ENCODE measurements at places on chromosomes 3 and 15.

DNA sequence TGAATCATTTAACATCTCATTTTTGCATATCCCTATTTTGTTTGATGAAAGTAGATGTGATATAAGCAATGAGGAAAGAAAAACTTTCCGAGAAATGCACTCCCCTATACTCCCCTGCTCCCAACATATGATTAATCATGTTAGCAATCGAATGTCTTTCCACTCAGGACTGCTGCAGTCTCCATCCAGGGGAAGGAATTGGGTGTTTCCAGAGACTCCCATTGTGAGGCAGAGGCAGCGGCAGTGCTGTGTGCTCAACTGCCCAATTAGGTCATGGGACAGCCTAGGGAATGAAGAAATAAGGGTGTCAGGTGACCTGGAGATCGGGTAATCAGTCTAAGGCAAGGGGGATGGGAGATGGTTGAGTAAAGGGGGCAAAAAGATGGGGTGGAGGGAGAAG lies 268.6 kb upstream of the MEIS2 start:
- DNase-seq: no peak

DNA sequence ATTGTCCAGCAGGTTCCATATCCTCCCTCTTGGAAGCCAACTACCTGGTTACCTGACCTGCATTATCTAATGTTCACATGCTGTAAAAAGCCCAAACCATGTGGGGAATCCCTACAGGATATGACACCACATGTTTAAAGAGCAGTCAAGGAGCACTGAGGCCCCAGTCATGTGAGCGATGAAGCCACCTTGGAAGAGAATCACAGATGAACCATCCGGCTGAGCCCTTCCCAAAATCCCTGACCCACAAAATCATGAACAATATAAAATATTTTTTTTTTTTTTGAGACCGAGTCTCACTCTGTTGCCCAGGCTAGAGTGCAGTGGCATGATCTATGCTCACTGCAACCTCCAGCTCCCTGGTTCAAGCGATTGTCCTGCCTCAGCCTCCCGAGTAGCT lies 10.6 kb upstream of the ANKDD1A start:
- DNase-seq: no peak

DNA sequence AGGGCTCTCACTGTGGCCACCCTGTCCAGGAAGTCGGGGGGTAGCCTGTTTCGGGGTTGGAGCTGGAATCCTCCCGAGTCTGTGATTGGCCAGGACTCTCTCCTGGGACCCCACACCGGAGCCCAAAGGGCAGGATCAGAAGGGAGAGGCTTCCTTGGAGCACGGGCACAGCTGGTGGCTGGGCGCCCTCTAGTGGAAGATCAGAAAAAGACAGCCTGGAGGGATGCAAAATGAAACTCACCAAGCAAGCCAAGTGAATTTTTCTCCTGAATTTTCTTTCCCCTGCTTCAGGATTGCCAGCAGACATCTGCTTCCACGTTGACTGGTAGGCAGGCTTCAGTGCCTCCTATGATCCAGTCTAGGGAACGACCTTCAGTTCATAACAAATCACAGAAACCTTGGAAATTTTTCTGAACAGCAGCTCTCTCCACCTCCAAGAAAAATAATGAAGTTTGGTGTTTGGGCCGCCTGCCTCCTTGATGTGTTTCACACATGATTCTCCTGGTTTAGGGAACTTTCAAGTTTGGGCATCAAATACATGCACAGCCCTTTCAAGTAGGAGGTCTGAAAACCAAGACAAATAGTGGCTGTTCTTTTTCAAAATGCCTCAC lies 224.6 kb downstream of the VPS13C start:
- DNase-seq: peak; percentile 73

- peak; percentile 89 for DNase-seq
Measured at GRCh38 chr15:90956274-90957030, 1.8 kb downstream of the RCCD1 start.

GRCh38 chr3:182906036-182906435 lies 74.3 kb downstream of the DCUN1D1 start:
- no peak for DNase-seq

GRCh38 chr3:73070675-73071575 lies 9.5 kb downstream of the EBLN2 start:
- DNase-seq: no peak

- no peak for DNase-seq
Measured at GRCh38 chr3:133595341-133595740, 21.9 kb downstream of the CDV3 start.

Measured in A673 (cell line).